ENCODE measurements at places on chromosomes 2 and 18.

DNA sequence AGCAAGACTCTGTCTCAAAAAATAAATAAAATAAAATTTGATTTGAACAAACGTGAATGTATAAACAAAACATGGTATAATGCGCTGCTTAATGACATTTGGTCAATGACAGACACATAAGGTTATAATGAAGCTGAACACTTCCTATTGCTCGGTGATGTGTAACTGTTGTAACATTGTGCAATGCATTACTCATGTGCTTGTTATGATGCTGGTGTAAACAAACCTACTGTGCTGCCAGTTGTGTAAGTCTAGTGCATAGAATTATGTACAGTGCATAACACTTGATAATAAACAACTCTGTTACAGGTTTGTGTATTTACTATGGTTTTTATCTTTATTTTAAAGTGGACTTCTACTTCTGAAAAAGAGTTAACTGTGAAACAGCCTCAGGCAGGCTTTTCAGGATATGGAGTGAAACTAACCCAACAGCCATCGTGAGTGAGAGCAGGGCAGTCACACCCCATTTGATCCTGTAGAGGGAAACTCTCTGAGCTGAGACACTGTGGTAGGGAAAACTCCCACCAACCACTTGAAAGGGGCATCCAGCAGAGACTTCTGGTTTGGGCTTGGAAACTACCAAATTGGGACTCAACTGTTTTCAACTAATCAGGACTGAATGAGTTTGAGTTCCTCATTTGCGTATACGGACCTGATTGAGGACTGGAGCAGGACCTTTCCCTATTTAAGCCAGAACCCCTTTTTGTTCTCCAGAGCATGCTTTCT is 8.7 kb upstream of the RPRD1A start:
- no peak for DNase-seq

- no peak for DNase-seq
These were observed 120.5 kb downstream of the ZFP36L2 start for GRCh38 chr2:43105586-43106558.

- DNase-seq = no peak
These were observed 49.6 kb downstream of the ARHGAP25 start for GRCh38 chr2:68784188-68784587.

DNA sequence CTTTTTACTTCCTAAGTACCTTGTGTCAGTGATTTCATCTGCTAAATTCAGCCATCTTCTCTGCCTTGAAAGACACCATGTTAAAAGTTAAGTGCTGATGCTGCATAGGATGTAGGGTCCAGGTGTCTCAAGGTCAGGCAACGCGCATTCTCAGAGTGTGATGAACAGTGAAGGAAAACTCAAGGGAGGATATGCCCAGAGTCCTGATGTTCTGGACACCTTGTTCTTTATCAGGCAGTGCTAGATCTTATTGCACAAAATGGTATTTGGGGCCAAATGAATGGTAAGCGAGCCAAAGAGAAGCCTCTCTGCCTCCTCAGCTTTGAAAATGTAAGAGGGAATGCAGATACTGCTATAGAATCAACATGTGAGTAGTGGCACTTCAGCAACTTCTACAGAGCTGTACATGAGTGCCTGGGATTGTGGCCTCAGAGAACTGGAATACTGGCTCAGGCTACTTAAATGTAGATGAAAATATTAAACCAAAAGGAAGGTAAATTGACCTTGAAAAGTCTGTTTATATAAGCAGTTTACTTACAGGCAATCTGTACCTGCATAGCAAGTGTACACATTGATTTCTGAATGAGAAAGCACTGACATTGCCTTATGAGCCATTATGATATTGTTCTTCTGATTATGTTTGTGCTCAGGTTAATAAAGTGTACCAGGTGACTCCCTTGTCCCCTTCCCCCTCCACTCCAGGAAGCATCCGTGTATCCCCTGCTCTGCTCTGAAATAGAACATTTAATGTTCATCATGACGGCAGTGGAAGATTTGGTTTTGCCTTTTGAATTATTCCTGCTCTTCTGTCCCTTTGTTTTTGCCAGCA is 86.7 kb upstream of the RANBP2 start:
- DNase-seq = no peak

DNA sequence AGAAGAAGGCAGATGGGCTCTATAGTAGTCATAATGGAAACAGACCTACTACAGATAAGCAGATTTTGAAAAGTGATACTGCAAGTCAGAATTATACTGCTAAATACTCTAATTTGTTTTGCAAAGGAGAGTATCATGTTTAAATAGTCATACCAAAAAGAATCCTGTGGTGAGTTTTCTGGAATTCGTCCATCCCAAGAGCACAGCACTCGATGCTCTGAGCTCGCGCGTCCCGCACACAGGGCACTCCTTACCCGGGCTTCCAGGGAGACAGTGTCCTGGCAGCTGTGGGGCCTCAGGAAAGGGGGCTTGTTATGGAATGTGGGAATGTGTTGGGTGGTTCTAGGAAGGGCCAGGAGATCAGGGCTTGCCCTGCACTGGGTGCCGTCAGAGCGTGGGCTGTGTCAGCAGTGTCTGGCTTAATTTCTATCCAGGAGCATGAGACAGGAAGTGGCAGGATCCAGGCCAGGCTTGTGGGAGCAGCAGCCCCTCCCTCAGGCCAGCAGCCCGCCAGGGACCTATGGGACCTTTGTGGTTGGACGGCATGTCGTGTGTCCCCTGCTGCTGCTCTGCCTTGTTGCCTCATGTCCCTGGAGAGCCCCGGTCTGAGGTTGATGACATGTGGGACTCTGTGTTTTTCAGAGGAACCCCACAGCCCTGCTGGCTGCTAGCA is 193.2 kb upstream of the TPO start:
- DNase-seq = no peak

- DNase-seq = no peak
These were observed 53.4 kb downstream of the ADI1 start for GRCh38 chr2:3465844-3466481.

DNA sequence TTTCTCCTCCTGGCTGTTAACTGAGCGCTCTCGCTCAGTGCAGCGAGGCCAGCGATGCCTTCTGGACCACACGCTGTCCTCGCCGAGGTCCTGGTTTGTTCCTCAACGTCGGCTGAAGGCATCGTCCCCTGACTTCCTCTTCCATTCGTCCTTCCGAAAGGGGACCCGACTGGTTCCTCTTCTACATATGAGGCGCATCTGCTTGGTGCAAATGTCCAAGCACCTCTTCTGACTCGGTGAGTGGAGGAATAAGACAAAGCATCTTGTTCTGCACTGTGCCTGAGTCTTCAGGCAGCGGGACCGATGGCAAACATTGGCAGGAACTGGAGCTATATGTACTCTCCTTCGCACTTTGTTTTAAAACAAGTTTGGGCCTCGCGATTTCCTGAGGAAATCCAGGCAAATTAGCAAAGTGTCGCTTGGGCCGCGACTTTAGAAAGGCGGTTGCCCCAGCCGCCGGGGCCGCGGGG is 621 bp upstream of the KCNS3 start:
- DNase-seq = no peak

DNA sequence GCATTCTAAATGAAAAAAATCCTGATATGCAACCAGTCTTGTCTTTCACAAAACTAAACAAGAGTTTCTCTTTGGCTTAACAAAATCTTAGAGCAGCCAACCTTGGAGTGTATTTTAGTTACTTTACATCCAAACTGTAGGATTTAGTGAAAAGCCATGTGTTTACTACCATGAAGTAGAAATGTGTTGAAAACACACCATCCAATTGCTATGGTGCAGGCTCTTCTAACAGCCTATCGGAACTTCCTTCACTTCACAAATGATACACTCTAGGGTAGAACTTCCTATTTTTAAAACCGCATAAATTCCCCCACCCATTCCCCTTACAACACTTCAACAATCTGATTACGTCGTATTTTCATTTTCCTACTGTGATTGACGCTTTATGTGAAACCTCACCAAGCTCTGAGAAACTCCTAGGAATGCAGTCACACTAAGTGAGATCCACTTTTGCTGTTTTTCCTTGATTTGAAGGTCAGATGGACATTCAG is 74.4 kb upstream of the MAP4K4 start:
- DNase-seq = no peak

- no peak for DNase-seq
These were observed 58.0 kb downstream of the RAB31 start for GRCh38 chr18:9766076-9766481.

GRCh38 chr2:70041663-70042062 is 45.6 kb upstream of the PCBP1 start:
- no peak for DNase-seq

- peak; percentile 28 for DNase-seq
These were observed 51.2 kb downstream of the MBD2 start for GRCh38 chr18:54173250-54173649.

DNA sequence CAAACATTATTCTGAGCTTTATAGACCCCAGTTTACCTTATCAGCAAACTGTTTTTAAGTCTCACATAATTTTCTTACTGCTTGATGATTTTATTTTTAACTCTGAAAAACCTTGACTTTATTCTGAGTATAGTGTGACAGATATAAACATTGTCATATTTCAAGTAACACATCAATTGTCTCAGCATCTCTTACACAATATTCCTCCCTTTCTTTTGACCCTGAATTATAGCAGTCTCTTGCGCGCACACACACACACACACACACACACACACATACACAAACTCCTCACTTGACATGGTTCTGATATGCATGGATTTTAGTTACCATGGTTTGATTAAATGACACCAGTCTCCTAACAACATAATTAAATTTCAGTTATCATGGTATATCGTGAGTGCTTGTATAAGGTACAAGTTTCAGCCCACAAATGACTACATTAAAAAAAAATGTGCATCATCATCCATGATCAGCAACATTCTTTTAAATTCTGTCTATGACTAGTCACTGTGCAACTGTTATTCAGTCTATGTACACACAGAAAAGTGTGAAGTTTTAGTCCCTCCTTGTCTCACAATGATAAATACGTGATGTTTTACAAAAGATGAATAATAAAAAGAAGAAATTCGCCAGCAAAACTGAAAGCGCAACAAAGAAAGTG is 39.5 kb upstream of the TACR1 start:
- DNase-seq = no peak

GRCh38 chr2:100365434-100365833 is 43.1 kb upstream of the LONRF2 start:
- no peak for DNase-seq

GRCh38 chr2:29663268-29663667 is 258.1 kb downstream of the ALK start:
- DNase-seq = no peak

- peak; percentile 43 for DNase-seq
These were observed 3.5 kb downstream of the CDK5R2 start for GRCh38 chr2:218962859-218963492.

DNA sequence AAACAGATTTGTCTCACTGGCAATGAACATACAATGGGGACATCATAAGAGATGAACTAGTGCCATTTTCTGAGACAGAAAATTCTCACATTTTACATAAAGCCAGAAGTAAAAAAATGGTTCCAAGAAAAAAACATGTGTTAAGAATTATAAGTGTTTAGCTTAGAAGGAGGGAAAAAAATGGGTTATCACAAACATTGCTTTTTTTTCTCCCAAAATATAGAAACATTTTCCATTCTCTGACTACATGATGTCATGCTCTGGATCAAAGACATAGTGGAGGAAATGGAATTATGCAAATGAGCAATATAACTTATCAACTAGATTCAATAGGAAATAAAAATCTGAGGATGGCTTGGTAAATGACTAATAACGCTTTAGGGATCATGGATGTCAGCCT is 49.8 kb downstream of the SPATS2L start:
- no peak for DNase-seq

GRCh38 chr2:11513319-11513718 is 20.5 kb upstream of the GREB1 start:
- no peak for DNase-seq

- no peak for DNase-seq
These were observed 76.5 kb downstream of the CCDC102B start for GRCh38 chr18:68874361-68874760.

GRCh38 chr2:25567406-25567805 is 106.0 kb downstream of the DTNB start:
- peak; percentile 71 for DNase-seq

GRCh38 chr2:74537140-74537539 is 7.4 kb downstream of the HTRA2 start:
- DNase-seq = no peak

GRCh38 chr18:1026930-1027329 is 122.3 kb downstream of the ADCYAP1 start:
- no peak for DNase-seq

DNA sequence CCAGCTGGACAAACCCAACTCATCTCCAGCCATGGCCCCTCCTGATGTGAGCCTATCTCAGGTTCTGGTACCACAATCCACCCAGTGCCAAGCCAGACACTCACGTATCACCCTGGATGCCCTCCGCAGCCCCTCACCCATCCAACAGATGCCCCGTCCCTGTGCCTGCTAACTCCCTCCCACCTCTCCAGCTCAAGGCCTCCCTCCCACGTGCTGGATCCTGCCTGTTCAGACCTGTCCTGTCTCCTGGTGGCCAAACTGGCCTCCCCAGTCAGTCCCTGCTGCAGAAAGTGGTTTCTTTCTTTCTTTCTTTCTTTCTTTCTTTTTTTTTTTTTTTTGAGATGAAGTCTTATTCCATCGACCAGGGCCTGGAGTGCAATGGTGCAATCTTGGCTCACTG is 86.2 kb downstream of the RRM2 start:
- DNase-seq = no peak

GRCh38 chr18:69217196-69218000 is 183.3 kb upstream of the DOK6 start:
- DNase-seq = no peak

GRCh38 chr2:160918906-160919503 is 241.2 kb upstream of the TANK start:
- peak; percentile 15 for DNase-seq

- no peak for DNase-seq
These were observed 34.1 kb downstream of the EEF1B2 start for GRCh38 chr2:206193671-206194357.

DNA sequence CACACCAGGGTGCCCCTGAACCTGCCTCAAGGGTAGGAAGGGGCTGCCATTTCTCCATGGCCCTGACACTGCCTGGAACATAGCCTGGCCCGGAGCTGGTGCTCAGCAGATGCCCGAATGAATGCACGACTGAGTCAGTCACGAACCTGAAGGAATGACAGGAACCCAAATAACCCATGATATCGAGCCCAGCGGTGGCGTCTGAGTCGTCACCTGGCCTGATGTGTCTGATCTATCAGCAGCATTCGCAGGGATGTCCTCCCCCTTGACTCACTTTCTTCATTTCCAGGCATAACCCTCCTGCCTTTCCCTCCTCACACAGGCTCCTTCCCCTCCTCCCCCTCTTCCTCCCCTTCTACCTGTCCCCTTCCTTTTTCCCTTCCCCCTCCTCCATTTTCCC is 52.1 kb upstream of the SMAD7 start:
- DNase-seq = no peak

DNA sequence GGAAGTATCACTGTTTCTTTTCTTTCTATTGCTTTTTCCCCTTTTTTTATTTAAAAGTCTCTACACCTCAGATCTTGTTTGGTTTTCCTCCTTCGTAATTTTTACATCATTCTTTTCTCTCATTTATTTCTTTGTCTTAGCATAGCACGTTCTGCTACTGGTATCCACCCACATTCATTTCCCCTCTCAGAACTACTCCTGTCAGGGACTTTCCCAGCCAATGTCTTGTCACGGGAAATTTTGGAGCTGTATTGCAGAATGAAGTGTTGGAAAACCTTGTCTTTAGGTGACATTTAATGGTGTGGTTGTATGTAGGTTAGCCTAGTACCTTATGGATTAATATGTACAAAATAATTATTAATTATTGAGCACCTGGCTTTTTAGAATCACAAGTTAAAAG is 34.0 kb downstream of the TTLL4 start:
- DNase-seq = no peak
